ENCODE measurements at places on chromosomes 7 and 10. TPM values are rescaled to one million over a fixed set of nuclear protein-coding genes. Genes with fewer than 3 reads are reported as not detected.

CALHM1 gene
- not detected for total RNA-seq

ELFN1 gene
- 10.8 TPM for total RNA-seq

- DNase-seq: no peak
Observed at GRCh38 chr7:81846398-81846797, 76.6 kb upstream of the HGF start.

- no peak for DNase-seq
Observed at GRCh38 chr10:484925-485661, 204.4 kb downstream of the DIP2C start.

DNA sequence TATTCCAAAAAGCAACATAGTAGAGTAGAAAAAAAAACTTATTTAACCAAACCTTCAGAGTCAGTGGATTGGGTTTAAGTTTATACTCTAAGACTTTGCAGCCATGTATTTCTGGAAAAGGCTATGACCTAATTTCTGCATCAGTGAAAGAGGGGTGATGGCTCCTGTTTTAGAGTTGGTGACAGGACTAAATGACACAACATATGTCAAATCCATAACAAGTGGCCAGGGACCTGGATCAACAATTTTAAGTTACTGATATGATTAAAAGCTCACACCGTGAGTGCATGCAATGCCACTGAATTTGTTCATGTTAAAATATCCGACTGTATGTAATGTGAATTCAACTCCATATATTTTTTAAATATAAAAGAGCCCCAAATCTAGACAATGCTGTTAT is 390.6 kb downstream of the TNS3 start:
- no peak for DNase-seq

DNA sequence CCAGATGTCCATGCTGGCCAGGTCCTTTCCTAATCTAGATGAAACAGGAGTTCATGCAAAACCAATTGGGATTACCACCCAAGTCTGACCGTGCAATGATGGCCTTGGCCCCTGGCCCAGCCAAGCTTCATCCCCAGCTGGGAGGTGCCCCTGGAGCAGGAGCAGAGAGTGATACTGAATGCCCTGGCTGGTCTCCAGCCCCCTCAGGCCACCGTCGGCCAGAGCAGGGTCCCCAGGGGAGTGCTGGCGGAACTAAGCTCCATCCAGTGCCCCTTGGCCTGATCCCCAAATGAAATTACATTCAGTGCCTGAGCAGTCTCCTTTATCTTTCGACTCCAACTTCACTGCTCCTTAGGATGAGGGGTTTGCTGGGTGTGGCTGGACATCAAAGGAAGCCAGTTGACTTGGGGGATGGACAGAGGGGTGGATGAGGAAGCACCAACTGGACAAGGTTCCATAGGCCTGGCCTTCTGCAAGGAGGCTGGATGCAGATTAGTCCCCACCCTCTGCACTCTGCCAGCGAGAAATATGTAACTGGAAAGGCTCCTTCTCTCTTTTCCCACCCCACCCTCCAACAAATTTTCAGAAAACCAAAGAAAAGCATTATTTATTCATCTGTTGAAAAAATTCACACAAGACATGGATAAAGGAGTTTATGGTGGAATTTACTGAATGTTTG is 275.5 kb downstream of the PLXNA4 start:
- peak; percentile 52 for DNase-seq

- DNase-seq: no peak
Observed at GRCh38 chr10:51619365-51619764, 80.0 kb downstream of the CSTF2T start.

DNA sequence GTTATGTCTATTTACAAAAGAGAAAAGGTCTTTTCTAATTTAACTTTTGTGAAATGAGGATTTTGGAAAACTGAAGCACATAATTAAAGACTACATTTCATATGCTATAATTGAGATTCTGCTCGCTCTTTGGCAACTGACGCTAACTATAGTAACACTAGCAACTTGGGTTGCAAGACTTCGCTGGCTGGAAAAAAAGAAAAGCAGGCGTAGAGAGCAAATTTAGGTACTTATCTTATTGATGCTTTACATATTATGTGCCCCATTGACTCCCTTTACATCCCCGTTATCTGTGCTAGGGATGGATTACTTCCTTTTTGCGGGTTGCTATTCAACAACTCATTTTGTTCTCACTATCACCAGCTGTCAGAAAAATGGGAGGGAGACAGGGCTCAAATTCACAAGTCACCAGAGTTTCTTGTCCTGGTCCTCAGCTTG is 10.5 kb downstream of the SEMA3C start:
- DNase-seq: no peak

- peak; percentile 91 for DNase-seq
Observed at GRCh38 chr10:92757066-92757710, 67.4 kb downstream of the HHEX start.

DNA sequence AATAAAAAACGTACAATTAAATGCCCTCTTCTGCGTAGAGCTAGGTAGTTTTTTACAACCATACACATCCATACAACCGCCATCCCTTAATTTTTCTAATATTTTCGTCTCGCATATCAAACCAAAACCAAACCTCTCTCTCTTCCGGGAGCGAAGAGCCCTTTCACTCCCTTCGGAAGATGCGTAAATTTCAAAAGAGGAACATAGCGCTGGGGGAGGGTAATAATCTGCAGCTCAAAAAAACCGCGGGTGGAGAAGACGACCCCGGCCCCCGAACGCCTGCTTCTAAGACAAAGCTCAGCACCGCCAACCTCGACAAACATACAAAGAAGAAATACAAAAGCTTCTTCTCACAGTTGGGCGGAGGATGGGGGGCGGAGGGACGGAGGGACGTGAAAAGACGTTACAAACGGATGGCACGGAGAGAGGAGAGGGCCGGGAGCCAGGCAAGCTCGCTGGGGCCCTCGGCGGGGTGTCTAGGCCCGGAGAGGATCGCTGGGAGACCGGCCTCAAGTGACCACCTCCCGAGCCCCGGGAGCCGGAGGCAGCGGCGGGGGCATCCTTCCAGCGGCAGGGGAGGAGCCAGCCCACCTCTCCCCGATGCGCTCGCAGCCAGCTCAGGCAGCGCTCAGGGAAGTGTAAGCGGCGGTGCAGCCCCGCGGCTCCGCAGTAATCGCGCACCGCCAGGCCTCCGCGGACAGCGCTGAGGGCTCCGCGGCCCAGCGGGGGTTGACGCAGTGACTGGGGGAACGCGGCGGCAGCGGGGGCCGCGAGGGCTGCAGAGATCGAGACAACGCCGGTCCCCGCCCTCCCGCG is 851 bp downstream of the MKRN1 start:
- DNase-seq: peak; percentile 50

DNA sequence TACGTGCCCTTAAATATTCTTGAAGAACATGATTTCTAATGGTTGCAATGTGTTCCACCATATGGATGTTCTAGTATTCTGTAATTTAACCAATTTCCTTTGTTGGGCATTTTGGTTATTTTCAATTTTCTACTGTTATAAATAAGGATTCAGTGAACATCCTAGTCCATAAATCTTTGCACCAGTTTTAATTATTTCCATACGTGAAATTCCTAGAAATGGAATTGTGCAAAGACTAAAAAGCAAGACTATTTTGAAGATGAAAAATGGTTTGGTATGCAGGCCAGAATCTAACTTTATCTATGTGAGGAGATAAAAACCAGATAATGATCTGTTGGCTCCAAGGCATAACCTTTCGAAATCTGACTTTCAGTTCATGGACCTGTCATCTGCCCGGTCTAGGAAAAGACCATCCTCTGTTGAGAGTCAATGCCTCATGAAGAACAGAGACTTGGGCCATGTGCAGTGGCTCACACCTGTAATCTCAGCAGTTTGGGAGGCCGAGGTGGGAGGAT is 633.2 kb upstream of the NRP1 start:
- DNase-seq: no peak

DNA sequence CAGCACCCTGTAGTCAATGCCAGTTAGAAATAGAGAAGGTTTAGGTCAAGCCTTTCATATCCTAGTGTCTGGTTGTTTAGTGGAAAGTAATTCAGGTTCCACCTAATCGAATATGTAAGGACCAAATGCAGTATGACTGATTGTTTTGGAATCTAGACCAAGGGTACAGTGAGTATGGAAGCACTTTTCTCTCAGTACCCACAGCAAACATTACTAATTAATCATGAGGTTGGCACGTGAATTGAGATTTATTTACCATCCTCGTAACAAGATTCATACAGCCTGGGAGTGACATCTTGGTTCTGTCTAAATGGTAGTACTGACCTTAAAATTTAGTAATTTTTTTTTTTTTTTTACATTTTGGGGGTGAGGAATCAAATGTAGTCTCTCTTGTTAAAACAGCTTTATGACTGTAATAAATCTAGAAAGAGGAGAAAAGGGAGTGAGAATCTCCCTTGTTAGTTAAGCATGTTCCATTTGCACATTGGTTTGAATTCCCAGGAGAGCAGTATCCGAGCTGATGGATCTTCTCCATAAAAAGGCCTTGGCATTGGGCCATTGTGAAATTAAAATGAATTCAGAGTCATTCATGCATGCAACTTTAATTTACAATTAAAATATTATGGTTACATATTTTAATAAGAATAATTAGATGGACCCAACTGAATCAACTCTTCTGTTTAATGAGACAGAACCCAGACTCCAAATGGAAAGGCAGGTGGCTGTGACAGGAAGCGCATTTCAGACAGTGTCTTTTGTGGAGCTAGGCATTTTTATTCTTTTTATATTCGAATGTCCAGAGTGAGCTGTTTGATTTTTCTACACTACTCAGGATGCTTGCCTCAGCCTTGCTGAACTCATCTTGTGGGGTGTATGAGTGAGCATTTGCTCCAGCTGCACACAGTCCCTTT is 57.6 kb downstream of the SNX10 start:
- DNase-seq: no peak

DNA sequence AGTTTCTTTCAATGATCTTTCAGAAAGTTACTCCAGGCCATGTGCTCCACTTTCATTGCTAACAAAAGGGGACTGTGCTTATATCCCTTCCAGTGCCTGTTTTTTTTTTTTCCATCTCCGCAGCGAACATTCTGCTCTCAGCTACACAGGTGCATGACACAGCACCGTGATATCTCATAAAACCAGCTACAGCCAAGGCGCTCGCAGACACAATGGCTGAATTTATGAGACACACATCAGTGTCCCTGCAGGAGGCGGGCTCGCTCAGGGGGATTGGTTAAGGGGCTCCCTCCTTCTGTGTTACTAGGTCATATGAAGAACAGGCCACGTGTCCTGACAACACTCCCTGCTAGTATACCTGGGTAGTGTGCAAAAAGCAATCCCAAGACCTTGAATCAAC is 245.5 kb downstream of the SKAP2 start:
- no peak for DNase-seq

Data from Right ventricle myocardium superior (tissue), 1 donor.